ENCODE measurements at places on chromosomes 6 and 20.

GRCh38 chr6:10341605-10342004 is 73.3 kb downstream of the TFAP2A start:
- no peak for DNase-seq

DNA sequence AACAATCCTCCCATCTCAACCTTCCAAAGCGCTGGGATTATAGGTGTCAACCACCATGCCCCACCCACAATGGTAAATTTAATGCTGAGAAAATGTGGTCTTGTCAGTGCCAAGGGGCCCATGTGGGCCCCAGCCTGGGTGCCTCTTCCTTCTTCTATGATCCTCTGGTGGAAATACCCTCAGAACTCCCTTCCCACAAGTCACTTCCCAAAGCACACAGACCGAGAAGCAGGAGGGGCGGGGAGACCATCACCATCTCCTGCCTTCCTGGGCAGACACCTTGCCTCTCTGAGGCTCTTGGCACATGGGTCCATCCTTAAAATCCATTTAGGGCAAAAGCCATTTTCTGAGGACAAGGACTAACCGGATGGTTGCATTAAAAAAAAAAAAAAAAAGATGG is 59.0 kb downstream of the NOL4L start:
- DNase-seq, result no peak

- no peak for DNase-seq
These were observed 354.5 kb upstream of the CITED2 start for GRCh38 chr6:139728876-139729427.

DNA sequence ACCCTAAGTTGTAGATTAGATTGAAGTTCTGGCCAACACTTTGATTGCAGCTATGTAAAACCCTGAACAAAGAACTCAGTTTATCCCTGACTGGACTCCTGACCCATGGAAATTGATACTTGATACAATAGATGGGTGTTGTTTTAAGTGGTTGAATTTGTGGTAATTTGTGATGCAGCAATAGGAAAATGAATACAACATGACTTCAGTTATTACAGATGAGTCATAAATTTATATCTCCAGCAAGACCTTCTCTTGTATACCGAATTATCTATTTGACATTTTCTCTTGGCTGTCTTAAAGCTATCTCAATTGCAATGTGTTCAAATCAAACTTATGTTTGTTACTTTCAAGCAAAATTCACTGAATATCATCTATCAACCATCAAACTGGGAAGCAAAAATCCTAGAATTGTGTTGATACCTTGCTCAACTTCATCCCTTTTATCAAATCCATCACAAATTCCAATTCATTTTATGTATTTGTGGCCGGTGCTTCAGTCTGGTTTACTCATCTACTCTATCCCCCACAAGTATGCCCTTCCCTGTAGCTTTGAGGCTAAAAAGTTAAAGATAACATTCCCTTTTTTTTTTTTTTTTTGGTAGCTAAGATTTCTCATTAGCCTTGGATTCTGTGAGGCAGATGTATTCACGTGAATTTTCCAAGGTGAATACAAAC is 129.4 kb upstream of the CENPW start:
- no peak for DNase-seq

DNA sequence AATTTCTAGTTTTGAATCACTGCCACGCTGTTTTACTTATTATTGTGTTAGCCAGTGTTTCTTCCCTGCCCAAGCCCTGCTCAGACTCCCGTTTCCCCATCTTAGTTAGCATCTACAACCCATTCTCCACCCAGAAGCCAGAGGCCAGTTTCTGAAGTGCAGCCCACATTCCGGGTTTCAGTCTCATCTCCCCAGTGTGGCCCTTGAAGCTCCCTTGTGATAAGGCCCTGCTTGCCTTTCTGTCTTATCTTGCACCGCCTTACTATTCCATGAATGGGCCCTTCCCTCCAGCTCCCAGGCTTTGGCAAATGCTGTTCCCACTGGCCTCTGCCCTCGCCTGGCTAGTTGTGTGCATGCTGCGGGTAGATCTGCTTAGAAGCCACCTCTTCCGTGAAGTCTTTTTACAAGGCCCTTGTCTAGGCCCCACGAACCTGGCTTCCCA is 41.1 kb downstream of the TOX2 start:
- DNase-seq, result no peak

DNA sequence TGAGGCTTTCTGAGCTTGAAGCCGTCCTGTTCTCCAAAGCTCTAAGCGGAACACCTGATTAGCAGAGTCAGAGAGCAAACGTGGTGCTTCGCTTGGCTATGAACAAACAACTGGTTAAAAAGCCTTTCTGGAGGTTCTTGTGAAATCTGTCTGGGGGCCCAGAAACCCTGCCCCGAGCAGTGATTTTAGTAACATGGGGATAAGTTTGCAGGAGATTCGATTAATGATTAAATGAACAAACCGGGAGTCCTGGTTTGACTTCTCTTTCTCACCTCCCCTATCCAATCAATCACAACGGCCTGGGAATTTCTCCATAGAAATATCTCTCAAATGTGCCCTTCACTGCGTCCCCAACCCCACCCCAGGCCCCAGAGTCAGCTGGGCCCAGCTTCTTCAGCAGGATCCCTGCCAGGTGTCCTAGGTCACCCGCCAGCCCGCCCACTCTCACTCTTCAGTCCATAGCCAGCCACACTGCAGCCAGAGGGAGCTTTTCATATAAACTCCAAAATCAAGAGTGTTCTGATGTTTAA is 43.6 kb downstream of the ZDHHC14 start:
- DNase-seq, result no peak

DNA sequence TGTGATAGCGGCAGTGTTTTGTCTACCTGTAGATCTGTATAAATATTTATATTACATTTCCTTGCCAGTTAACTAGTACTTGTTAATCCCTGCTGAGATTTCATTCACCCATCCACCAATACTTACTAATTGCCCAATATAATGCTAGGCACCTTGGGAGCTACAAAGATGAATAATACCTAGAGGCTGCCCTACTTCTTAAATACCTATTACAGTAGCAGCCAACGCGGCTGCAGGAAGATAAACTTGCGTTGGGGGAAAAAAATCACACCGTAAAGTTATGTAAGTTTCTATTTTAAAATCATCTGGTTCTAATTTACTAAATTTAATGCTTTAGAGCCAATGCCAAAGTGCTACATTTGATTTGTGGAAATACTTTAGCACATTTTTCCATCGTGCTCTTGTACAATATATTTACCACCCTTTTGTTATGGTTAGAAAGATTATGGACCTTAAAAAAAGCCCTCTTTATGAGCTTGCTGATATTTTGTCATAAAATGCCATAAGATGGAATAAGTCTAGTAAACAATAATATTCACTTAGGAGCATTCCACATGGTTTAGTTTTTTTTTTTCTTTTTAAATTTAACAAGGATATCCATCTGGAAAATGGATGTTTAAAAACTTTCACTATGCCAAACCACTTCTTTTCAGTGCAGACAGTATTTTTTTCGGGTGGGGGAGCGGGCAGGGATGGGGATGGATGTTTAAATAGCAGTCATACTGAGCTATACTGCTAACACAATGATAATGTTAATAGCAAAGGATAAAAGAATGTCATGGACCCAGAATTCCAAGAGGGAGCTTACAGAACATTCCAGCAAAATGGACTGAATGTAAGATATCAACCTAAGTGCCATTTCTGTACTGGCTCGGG is 13.2 kb upstream of the NEDD9 start:
- no peak for DNase-seq

- no peak for DNase-seq
These were observed 740.1 kb downstream of the QKI start for GRCh38 chr6:164154588-164154987.

- no peak for DNase-seq
These were observed 26.8 kb upstream of the GLP1R start for GRCh38 chr6:39021779-39022178.

- DNase-seq, result no peak
These were observed 41.3 kb downstream of the SPDEF start for GRCh38 chr6:34514593-34515472.

DNA sequence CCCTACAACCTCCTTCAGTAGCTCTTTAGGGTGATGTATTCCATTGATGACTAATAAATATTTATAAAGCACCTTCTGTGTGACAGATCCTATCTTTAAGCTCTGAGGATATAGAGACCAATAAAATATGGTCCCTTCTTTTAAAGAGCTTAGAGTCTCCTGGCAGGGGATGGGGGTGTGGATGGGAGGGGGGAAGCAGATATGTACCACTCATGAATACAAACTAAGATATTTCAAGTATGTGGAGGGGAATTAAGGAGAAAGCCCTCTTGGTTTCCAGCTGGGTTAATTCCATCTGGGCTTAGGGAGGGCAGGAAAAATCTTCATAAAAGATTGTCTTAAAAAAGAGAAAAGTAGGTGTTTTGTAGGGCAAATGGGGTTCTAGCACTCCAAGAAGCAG is 21.6 kb upstream of the FBXO9 start:
- DNase-seq, result no peak

GRCh38 chr20:59268870-59269269 is 31.5 kb upstream of the EDN3 start:
- DNase-seq, result no peak

DNA sequence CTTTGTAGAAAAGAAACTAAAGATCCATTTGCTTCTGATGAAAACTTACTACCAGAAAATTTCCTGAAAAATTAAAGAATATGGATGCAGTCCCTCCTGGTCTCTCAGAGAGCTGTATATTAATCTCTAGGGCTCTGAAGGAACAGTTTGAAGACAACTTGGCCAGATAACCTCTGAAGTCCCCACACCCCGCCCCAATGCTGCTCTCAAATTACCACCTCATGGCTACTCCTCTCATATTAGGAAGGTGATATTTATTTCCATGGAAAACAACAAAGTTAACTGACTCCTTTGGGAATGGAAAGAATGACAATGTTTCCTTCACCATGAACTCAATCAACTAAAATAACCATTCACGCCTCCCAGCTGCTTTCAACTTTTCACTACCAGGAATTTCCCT is 408.4 kb upstream of the FLRT3 start:
- no peak for DNase-seq

GRCh38 chr6:101016163-101016562 is 135.0 kb upstream of the ASCC3 start:
- DNase-seq, result no peak

GRCh38 chr6:139736325-139736906 is 362.0 kb upstream of the CITED2 start:
- no peak for DNase-seq

GRCh38 chr6:37745748-37746147 is 48.1 kb upstream of the MDGA1 start:
- DNase-seq, result no peak

- DNase-seq, result no peak
These were observed 380.5 kb downstream of the C6orf118 start for GRCh38 chr6:164928728-164929407.

DNA sequence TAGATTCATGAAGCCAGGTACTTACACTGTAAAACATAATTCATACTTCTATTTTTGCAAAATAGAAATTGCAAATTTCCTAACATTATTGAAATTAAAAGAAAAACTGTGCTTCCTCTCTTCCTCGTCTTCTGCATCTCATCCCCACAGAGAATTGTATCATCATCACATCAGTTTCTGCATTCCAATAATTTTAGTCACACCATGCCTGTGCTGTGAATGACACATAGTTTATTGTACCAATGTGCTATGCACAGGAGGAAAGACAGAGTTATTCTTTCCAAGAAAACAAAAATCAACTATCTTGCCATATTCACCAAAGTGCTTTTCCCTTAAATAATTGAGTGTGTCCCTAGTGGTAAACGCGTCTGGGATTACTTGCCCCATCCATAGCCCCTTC is 38.1 kb upstream of the FAM135A start:
- no peak for DNase-seq

DNA sequence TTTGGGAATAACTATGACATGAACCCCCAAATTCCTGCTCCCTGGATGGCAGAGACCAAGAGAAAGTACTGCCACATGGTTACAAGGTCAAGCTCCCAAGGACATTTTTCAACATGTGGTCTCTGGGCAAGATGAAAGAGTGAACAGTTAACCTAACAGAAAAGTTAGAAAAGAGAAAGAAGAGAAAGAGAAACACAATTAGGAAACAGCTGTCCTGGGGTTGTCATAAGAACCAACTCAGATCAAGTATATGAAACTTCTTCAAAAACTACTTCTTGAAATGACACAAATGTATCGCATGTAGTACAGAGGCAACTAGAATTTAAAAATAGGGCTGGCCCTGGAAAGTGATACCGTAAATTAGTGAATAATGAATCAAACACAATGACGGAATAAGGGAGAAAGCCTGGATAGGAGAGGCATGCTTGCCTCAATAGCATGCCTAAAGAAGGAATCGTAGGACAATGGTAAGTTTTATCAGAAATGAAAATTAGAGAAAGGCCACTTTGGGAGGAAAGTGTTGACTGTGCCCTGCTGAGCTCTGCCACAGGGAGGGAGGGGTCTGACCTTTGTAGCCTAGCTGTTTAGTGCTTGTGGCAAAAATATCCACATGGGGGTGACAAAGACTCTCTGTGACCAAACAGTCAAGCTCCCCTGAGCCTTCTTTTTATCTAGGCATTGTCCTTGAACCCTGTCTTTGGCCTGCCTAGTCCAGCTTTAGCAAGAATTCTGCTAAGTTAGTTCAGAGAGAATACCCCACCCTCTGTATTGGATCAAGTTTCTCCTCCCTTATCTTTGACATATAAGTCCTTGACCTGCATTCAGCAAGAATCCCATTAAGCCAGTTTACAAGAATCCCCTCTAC is 4.3 kb upstream of the DCBLD1 start:
- DNase-seq, result no peak

GRCh38 chr6:14658886-14659561 is 541.5 kb downstream of the CD83 start:
- DNase-seq, result no peak

DNA sequence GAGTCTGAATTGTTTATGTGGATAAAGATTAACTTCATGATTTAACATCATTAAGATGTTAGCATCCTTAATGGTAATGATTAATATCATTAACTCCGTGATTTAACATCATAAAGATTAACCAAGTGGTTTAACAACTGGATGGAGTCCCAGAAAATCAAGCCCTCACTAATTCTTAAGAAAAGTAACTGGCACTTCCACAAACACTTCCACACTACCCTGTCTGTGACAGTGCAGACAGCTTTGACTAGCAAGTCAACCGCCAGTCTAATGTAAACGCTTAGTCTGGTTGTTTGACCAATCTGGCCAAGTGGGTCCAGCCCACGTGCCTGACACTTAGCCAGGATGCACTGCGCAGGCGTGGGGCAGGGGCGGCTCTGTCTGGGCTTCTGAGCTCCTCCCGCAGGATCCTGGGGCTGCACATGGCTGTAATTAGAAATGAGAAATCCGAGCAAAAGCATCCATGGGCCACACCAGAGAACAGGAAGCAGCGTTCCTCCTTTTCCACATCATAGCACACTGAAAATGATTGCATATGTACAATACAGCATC is 424.2 kb downstream of the FOXA2 start:
- no peak for DNase-seq

Measured in mucosa of descending colon (tissue), 3 donors.